ENCODE measurements at places on chromosomes 11 and 22.

- peaks cover 12% of the 10 kb centered on the region for H3K36me3 ChIP-seq
- DNase-seq, result no peak
- no peak overlapping the region for H3K4me3 ChIP-seq
- peaks cover 30% of the 10 kb centered on the region for H3K4me1 ChIP-seq
- no peaks in the 10 kb centered on the region for H3K27me3 ChIP-seq
Observed at GRCh38 chr11:94926698-94927237, 46.6 kb downstream of the CWC15 start.

- H3K36me3 ChIP-seq, result no peaks in the 10 kb centered on the region
- no peak overlapping the region for H3K4me3 ChIP-seq
- no peak overlapping the region for H3K27ac ChIP-seq
- DNase-seq, result no peak
Observed at GRCh38 chr22:44578110-44578457, 80.1 kb upstream of the RTL6 start.

GRCh38 chr11:57124917-57125316, 56.8 kb upstream of the LRRC55 start:
- H3K27ac ChIP-seq, result no peak overlapping the region
- H3K4me1 ChIP-seq, result peaks cover 1% of the 10 kb centered on the region
- no peaks in the 10 kb centered on the region for H3K36me3 ChIP-seq
- H3K4me3 ChIP-seq, result no peak overlapping the region
- no peak for DNase-seq

GRCh38 chr22:33896575-33897447, 23.5 kb downstream of the LARGE1 start:
- H3K4me3 ChIP-seq, result no peak overlapping the region
- no peak overlapping the region for H3K27ac ChIP-seq
- DNase-seq, result no peak
- no peaks in the 10 kb centered on the region for H3K36me3 ChIP-seq

- peaks cover 28% of the 10 kb centered on the region for H3K27me3 ChIP-seq
- DNase-seq, result no peak
- no peaks in the 10 kb centered on the region for H3K36me3 ChIP-seq
Observed at GRCh38 chr11:8745431-8746253, 63.0 kb downstream of the RPL27A start.

- peaks cover 10% of the 10 kb centered on the region for H3K27me3 ChIP-seq
- no peaks in the 10 kb centered on the region for H3K4me1 ChIP-seq
- no peak overlapping the region for H3K4me3 ChIP-seq
- H3K27ac ChIP-seq, result no peak overlapping the region
Observed at GRCh38 chr11:119910051-119910450, 181.1 kb upstream of the NECTIN1 start.

GRCh38 chr22:31451709-31452571, 37.7 kb downstream of the EIF4ENIF1 start:
- H3K36me3 ChIP-seq, result peaks cover 6% of the 10 kb centered on the region
- H3K27me3 ChIP-seq, result no peaks in the 10 kb centered on the region
- no peak overlapping the region for H3K27ac ChIP-seq
- H3K4me3 ChIP-seq, result no peak overlapping the region

- no peak overlapping the region for H3K27ac ChIP-seq
- peaks cover 3% of the 10 kb centered on the region for H3K27me3 ChIP-seq
- H3K36me3 ChIP-seq, result no peaks in the 10 kb centered on the region
- no peak for DNase-seq
Observed at GRCh38 chr22:43275545-43276317, 67.4 kb downstream of the SCUBE1 start.

Data from activated naive CD8-positive, alpha-beta T cell treated with anti-CD3 and anti-CD28 coated beads, Interleukin-2, amount 10 ng/mL, durations not matched to agents 7 days and 5 days (primary cell).